ENCODE measurements at places on chromosomes 3 and 15.

- peak; percentile 92 for DNase-seq
These were observed 93.9 kb downstream of the PCCB start for GRCh38 chr3:136343873-136344555.

DNA sequence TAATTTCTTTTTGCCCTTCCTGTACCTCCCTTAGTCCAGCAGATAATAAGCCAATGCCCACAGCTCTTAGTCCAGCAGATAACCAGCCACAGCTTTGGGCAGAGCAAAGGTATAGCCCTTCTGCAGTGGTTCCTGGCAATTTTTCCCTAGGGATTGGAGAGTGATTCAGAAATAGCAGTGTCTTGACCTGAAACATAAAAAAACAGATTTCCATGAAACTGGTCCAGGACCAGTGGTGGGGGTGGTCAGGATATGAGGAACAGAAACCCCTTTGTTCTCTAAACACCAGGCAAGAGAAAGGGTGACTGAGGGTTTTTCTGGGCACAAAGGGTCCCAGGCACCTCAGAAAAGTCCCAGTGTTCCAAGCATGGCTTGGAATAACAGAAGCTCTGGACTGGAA is 103.4 kb downstream of the ARRDC4 start:
- DNase-seq = no peak

DNA sequence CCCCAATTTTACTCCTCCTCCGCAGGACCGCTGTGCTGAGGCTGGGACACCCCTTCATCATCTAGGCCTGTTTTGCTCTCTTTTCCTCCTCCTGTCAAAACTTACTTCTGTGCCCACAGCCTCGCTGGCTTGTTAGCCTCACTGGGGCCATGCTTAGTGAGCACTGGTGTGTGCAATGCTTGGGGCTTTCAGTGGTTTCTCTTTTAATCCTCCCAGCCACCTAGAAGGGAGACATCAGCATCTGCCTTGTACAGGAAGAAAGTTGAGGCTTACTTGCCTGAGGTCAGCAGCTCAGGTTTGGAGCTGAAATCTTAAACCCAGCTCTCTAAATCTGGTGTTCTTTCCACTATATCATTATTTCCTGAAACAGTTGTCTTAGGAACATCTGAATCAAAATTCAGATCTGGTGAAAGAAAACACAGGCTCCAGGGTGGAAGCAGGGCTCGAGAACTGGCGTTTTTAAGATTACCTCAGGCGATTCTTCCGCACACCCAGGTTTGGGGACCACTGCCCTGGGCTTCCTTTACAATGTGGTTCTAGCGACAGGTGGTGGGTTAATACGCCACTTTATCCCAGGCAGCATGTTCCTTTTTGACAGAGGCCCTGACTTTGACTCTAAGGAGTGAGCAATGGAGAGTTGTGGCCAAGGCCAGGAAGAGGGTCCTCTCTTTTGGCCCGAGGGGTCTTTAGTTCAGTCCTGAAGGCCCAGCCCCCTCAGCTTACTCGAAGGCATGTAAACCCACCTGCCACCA is 3.8 kb downstream of the THSD4 start:
- DNase-seq = no peak

GRCh38 chr3:152421162-152421561 is 152.4 kb downstream of the MBNL1 start:
- no peak for DNase-seq

DNA sequence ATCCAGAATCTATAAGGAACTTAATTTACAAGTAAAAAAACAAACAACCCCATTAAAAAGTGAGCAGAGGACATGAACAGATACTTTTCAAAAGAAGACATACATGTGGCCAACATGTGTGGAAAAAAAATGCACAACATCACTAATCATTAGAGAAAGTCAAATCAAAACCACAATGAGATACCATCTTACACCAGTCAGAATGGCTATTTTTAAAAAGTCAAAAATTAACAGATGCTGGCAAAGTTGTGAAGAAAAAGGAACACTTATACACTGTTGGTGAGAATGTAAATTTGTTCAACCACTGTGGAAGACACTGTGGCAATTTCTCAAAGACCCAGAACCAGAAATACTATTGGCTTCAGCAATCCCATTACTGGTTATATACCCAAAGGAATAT is 830.0 kb upstream of the ALCAM start:
- DNase-seq = no peak

DNA sequence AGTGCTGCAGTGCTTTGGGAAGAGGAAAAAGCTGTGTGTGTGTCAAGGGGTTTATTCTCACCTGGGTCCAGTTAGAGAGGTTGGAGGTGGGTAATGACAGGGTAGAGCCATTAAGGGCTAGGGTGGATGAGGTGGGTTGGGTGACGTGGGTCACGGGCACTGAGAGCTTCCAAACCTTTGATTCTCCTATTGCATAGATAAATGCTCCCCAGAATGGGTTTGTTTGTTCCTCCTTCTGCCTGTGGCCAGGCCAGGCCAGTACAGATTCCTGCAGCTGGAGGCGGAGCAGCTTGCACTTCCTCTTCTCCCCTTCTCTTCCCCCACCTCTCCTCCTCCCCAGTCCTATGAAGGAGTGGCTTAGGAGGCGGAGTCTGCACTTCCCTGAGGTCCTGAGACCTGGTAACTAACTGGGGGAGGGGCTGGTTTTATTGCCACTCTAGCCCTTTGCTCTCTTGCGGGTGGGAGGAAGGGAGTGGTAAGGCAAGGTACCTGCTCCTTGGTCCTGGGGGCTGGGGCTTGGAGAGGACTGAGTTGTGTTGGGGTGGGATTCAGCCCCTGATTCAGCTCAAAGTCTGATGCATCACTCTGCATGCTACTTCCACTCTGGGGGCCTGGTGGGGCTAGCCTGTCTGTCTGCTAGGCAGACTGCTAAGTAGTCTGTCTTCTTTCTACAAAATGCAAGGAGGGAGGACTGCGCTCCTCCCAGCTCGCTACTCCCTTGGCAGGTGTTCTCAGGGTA is 3.5 kb downstream of the SPINT1 start:
- peak; percentile 30 for DNase-seq

DNA sequence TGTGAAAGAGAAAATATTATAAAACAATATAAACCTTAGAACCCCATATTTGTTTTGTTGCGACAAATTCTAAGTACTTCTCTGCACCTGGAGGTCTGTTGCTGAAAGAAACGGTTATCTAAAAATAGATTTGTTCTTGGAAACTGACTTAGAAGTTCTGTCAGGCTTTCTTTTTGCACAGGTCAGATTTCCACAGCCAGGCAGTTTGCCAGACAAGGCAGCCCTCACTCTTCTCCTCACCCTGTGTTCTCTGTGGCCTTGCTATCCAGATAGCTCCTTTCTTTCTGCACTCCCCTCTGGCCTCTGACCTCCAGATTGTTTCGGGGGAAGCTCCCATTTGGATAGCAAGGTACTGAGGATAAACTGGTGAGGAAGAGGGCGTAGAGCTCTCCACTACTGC is 413.3 kb upstream of the ONECUT1 start:
- peak; percentile 80 for DNase-seq

DNA sequence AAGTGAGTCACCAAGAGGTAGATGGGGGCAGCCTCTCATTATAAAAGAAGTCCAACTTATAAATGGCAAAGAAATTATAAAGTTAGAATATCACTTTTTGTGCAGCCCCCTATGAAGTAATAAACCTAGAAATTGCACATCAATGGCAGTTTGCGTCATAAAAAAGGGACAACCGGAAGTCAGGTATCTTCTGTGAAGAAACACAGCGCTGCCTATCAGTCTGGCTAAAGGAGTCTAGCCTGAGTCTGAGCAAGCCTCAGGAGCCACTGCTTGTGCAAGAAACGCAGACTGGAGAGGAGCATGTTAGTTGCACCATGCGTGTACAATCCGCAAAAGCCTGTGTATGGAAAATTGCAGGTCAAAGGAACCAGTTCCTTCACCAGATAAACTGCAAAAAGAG is 178.4 kb downstream of the ARRDC4 start:
- DNase-seq = no peak

DNA sequence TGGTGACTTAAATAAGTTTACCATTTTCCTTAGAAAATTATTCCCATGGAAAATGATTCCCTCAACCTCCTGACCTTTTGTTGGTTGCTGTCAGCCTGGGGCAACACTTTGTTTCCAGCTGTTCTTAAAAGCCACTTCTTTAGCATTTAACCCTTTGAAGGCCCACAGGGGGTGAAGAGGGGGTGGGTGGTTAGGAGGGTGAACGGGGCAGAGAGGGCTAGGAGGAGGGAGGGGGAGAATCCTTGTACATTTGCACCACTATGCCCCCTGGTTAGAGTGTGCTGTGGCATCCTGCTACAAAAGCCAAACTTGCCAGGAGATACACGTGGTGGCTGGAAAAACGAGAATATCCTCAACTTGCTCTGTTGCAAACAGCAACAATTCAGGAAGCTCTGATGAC is 273.2 kb upstream of the RGMA start:
- no peak for DNase-seq

- DNase-seq = no peak
These were observed 429.6 kb upstream of the MDFIC2 start for GRCh38 chr3:70742081-70742480.

DNA sequence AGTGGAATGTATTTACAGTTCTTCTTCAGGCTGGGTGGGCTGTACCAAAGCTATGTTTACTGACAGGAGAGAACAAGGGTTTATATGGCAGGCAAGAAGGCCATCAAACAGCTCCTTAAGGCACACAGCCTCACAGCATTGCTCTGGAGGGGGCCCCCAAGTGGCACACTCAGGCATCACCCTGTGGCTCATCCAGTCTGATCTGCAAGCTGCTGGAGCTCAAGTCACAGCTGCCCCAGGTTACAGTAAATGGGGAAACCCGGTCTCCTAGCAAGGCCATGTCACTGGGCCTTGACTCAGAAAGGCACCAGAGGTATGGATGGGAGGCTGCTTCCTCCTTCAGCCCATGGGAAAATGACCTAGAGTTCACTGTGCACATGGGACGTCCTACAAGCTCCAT is 67.5 kb downstream of the TFG start:
- no peak for DNase-seq

GRCh38 chr3:108602249-108602934 is 12.9 kb downstream of the DZIP3 start:
- no peak for DNase-seq

DNA sequence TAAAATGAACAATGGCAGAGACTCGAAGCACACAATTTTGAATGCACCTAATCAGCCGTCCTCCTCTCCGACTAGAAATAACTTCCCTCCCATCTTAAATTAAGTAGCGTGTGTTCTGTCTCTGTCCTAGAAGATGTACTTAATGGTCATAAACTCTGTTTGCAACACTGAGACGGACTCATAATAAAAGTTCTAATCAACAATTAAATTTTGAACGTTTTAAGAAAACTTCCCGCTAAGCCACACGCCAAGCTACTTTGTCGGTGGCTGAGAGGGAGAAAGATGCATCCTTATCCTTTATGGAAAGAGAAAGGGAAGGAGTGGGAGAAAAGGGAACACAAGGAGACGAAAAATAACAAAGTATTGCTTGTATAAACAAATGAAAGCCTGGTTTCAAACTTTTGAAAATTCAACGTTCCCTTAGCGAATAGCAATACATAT is 989 bp downstream of the GNB4 start:
- no peak for DNase-seq

- DNase-seq = no peak
These were observed 2.9 kb downstream of the FMN1 start for GRCh38 chr15:33191591-33191990.

DNA sequence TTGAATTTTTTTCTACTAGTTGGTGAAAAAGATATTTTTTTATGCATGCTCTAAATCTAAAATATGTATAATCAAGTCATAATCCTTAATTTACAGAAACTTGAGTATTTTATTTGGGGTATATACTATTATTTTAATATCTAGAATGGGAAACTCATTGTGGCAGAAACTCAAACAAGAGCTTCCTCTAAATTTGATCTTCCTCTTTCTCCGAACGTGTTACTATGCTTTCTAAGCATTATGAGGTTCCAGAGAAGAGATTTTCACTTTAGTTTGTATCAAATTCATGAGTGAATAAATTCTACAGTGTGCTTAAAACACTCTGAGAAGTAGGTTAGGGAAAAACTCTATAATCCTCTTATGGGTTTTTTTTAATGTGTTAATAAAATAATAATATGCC is 173.1 kb downstream of the POTEB3 start:
- no peak for DNase-seq

- no peak for DNase-seq
These were observed 10.7 kb downstream of the XIRP1 start for GRCh38 chr3:39181408-39182335.

DNA sequence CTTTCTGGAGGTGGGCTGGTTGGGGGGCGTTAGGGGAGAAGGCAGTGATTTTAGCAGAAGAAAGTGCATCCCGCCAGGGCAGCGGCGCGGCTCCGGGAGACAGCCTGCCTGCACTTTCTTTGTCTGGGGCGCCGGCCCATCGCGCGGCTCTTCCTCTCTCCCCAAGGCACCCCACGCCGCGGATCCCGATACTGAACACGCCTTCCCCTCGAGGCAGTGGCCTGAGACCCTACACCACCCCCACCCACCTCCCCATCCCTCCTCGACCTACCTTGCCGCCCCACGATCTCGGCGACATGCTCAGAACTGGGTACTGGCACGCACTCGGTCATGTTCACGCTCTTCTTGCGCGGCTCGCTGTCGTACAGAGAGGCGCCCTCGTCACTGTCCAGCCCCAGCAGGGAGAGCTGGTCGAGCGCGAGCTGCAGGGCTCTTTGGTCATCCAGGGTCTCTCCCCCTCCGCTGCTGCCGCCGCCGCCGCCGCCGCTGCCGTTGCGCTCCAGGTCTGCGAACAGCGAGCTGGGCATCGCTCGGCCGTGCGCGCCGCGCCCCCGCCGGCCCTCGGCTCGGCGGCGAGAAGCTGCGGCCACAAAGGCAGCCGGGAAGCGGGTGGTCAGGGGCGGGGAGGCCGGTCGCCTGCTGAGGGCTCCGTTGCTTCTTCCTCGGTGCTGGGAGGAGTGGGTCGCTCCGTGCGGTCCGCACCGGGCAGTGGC is 483 bp downstream of the MEX3B start:
- DNase-seq = peak; percentile 67

DNA sequence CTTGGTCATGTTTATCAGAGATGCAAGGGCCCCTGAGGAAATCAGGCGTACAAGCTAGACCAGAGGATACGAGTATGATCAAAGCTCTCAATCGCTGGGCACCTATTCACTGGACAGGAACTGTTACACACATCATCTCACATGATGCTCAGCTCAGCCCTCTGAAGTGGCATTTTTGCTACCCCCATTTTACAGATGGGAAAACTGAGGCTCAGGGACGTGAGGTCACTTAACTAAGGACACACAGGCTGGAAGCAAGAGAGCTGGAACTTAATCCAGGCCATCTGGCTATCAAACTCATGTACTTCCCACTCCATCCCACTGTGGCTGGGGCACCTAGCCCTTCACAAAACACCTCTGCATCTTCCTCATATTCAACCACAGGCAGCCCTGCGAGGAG is 72.9 kb upstream of the SLC6A1 start:
- no peak for DNase-seq

GRCh38 chr15:89576417-89576773 is 1.1 kb downstream of the TICRR start:
- DNase-seq = no peak

All from psoas muscle (tissue), 8 donors.